ENCODE measurements at places on chromosomes 7 and 10.

GRCh38 chr7:111872450-111873325 lies 310.4 kb upstream of the IMMP2L start:
- DNase-seq, result no peak

GRCh38 chr7:22876986-22877729 lies 54.5 kb upstream of the TOMM7 start:
- peak; percentile 52 for DNase-seq

DNA sequence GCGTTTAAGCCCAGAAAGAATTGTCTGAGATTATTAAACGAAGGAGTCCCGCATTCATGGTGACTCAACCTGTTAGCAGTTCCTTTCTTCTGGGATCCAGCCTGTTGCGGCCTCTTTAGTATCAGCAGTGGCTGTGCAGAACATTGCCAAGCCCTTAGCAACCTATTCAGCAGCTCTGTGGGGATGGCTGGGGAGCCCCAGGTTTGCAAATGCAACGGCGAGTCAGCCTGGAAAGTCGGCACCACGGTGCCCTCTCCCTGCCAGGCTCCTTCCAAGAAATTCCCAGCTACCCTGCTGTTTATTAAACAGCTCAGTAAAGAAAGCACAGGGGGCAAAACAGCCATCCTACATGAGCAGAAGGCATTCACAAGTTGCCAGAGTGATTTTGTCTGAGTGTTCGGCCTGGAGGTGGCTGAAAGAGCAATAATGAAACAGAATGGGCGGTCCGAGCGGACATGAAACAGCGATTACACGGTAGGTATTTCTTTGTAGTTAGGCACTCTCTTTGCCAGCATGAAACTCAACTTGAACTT lies 198.3 kb downstream of the BAMBI start:
- DNase-seq, result no peak

GRCh38 chr10:22700489-22700888 lies 13.9 kb downstream of the PIP4K2A start:
- peak; percentile 1 for DNase-seq

DNA sequence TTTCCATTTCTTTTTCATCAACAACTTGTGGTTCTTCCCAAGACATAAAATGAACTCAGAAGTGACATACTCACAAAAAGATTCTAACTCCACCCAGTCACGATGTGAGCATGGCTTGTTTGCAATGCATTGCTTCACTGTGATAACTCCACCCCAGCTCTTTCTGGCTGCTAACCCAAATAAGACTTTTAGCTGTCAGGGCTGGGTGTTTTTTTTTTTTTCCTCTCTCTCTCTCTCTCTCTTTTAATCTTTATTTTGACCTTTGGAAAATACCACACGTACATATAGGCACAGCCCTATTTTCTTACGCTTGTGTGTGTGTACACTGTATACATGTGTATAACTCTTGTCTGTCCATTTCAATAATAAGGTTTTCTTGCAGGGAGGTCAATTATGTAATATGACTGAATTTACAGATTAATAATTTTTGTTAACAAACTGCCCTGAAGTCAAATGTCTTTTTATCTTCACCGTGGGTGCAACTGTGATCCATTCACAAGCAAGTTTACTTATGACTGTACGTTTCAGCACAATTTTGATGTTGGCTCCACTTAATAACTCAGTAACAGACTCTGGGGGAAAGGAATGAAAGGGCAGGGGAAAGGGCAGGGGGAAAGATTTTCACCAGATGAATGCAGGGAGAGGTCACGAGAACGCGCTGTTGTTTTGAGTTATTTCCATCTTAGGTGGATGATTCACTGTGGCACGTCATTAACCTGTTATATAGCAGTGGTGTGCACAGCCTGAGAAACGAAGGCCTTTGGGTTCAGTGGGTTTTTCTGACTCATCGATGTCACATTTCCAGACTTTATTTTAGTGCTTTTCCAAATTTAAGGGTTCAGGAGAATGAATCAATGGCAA lies 49.1 kb downstream of the APBB1IP start:
- no peak for DNase-seq
